ENCODE measurements at places on chromosomes 3 and 15.

- DNase-seq: no peak
Observed at GRCh38 chr15:69421498-69421897, 7.3 kb downstream of the KIF23 start.

GRCh38 chr3:157824281-157824680 is 281.9 kb downstream of the SHOX2 start:
- DNase-seq: no peak

GRCh38 chr3:24434651-24435050 is 60.0 kb downstream of the THRB start:
- no peak for DNase-seq

DNA sequence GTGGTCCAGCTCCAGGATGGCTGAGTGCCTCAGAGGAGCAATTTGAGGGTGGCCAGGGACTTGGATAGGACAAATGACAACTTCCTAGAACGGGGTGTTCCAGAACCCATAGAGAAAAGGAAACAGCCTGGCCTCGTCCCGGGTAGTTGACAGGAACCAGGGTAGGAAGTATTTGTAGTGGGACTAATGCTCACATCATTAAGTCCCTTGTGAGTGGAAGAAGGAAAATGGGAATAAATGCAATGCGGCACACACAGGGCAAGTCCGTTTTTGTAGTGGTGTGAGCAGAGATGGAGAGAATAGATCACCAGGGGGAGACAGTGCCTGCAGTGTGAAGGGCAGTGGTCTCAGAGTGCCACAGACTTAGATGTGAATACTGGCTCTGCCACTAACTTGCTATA is 19.6 kb downstream of the TIMP4 start:
- DNase-seq: no peak

DNA sequence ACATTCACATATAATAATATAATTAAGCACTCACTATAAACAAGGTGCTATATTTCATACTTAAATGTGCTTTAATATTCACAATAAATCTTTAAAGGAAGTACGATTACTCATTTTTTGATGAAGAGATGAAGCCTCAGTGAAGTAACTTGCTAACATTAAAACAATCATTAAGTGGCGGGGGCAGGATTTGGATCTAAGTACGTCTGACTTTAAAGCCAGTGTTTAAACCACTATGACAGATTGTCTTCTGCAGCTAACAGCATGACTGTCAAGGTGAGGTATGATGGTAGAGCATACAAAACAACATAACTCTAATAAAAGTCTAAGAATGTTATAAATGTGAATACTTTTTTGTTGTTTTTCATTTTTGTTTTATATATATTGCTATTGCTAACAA is 862.1 kb downstream of the ROBO1 start:
- DNase-seq: no peak

- no peak for DNase-seq
Observed at GRCh38 chr3:111917300-111917699, 58.2 kb downstream of the PHLDB2 start.

- DNase-seq: no peak
Observed at GRCh38 chr3:128315313-128315712, 151.4 kb downstream of the DNAJB8 start.

GRCh38 chr3:99418709-99419108 is 219.7 kb upstream of the COL8A1 start:
- DNase-seq: no peak

DNA sequence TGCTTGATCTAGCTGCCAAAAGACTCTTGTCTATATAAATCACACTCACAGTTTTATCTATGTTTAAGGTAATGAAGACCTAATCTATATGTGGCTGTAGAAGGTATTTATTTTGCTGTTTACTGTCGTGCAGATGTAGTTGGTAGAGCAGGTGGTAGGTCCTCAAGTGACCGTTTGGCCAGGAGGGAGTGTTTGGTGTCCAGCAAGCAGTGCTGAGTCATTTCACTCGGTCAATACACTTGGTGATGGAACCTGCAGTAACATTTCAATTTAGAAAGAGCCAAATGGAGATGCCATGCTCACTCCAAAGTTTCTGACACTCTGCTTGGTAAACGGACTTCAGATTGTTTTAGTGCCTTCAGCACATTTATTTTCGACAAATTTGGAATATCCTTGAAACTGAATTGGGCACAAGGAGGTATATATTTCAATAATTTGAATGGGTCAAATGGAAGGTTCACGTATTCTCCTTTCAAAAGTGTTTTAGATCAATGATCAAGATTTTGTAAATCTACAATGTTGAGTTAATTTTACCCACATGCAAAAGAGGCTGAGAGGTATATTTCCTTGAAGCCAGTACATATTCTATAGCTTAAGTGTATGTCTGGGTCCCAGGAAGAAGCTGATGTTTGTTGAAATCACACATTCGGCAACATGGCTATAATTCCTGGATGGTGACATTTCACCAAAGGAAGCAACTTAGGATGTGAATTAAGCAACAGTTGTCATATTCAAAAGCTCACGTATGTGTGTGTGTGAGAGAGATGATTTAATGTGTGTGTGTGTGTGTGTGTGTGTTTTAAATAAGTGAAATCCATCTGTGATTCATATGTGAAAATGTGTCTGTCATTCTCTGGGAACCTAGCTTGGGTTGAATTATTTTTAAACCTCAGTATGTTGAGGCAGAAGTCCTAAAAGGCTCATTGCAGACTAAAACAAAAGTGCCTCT is 7.7 kb upstream of the CX3CR1 start:
- DNase-seq: no peak

DNA sequence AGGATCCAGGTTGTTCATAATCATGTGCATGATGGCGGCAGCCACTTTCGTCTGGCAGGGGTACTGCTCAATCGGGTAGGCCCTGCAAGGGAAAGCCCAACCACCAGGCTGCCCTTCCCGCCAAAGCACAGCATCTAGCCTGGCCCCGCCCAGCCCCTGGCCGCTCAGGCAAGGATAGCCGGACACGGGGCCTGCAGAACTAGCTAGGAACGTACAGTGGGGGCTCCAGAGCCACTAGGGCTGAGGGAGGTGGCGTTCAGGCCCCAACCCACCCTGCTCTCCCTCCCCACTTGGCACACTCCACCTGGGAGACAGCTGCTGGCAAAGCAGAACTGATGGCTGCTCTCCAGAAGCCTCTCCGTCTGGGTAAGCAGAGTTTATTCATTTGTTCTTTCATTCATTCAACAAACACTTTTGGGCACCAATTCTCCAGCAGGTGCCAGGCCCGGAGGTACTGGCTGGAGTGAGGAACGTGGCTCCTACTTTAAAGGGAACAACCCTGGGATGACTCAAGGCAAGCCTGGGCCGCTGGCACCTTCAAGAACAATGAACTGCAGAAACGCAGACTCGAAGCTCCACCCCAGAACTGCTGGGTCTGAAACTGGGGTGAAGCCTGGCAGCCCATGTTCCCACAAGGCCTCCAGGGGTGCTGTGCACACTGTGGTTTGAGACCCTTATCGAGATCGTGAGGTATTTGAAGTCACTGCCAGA is 7.8 kb downstream of the UROC1 start:
- no peak for DNase-seq

DNA sequence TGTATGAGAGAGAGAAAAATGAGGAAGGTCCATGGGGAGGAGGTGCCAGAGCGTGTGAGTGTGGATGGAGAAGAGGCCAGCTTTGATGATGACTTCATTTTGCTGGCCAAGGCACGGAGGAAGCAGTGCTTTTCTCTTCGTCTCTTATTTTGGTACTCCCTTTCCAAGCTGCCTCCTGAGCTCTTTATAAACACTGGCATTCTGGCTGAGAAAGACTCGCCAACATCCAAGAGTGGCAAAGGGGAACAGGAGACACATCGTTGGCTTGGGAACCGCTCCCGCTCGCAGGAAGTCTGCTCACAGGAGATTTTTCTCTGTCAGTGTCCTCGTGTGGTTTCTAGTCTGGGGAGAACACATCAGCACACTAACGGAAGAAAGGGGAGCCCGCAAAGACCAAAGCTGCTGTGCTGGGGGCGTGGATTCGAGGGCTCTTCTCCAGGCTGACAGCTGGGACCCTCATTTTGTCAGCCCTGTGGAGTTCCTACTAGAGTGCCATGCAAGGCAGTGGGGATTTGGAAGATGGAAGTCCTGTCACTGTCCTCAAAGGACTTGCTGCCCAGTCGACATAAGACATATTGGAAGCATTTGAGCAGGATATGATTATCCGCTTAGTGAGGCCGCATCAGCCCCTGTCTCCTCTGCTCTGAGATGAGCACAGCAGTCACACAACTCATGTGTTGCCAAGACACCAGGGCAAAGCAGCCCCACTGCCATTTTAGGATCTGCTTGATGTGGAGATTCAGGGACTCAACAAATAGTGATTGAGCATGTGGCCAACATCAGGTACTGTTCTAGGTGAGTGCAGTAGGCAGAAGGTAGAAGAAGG is 8.0 kb upstream of the SEMA4B start:
- DNase-seq: no peak

DNA sequence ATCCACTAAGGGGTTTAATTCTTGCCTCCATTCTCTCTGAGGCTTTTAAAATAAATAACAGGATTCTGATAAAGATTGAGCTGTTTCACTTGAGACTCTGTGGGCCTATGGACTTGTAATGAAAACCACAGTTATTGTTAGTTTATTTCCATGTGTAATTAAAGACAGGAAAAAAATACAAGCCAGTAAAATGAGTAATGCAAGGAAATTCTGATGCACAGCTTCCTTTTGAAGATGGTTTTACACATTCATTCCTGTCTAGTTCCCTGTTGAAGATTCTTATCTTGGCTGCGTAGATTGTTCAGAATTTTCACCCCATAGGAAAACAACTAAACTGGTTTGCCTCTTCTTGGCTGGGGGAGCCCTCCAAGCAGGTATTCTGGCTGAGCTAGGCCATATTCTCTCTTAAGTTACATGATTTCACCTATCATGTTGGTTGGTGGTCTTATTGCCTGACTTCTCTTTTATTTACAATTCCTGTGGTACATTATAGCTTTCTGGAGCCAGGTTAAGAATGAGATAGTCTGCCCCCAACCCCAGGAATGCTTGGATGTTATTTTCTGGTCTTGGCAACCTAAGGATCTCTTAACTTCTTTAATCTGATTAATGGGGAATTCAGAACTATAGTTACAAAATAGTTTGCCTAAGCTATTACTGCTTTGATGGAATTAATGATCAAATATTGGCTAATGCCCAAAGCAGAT is 67.6 kb downstream of the MITF start:
- no peak for DNase-seq
